ENCODE measurements at places on chromosomes 5 and 9.

- DNase-seq = no peak
These were observed 4.2 kb upstream of the PSMD5 start for GRCh38 chr9:120846906-120847305.

GRCh38 chr5:135054546-135054945 lies 20.5 kb upstream of the PITX1 start:
- no peak for DNase-seq

DNA sequence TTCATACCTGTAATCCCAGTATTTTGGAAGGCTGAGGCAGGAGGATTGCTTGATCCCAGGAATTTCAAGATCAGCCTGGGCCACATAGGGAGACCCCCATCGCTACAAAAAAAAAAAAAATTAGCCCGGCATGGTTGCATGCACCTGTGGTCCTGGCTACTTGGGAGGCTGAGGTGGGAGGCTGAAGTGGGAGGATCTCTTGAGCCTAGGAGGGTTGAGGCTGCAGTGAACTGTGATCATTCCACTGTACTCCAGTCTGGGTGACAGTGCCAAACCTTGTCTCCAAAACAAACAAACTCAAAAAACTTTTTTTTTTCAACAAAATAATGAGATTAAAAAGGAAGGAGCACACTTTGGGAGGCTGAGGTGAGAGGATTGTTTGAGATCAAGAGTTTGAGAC lies 14.2 kb downstream of the KIAA1958 start:
- DNase-seq = no peak

DNA sequence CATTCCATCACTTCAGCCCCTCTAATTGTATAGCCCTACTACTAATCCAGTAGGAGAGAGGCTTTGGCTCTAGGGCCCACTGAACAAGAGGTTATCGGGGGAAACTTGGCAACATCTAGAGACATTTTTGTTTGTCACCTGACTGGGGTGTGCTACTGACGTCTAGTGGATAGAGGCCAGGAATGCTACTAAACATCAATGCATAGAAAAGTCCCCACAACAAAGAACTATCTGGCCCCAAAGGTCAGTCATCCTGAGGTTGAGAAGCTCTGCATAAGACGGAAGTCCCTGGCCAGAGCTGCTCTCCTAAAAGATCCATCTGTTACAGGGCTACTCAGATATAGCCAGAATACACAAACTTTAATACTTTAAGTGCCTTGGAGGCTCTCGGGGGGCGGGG lies 570.6 kb upstream of the KLF4 start:
- no peak for DNase-seq
